T-helper 2 cell treated with Interferon-gamma antibody and Interleukin-4, amounts not matched to agents 100 ng/mL and 5 ng/mL, for 36 hours (primary cell): ENCODE measurements at places on chromosomes 5 and 9. TPM values are rescaled to one million over a fixed set of nuclear protein-coding genes. Genes with fewer than 3 reads are reported as not detected.

RGMB gene
- total RNA-seq: 0.14 and 0.48 TPM in 2 replicates

IFNA1 gene
- not detected in 2 replicates for total RNA-seq

SLC46A2 gene
- total RNA-seq: not detected in 2 replicates

FOXE1 gene
- total RNA-seq: 0.05 and 0.07 TPM in 2 replicates

CBY3 gene
- 0.32 and 0.57 TPM in 2 replicates for total RNA-seq

PPP1R26 gene
- 1.0 and 1.1 TPM in 2 replicates for total RNA-seq

KIF24 gene
- 7.8 TPM in 2 replicates for total RNA-seq

ZCCHC9 gene
- total RNA-seq: 33.9 and 34.1 TPM in 2 replicates

ANKRD55 gene
- total RNA-seq: 7.0 and 8.5 TPM in 2 replicates

TXNDC8 gene
- not detected in 2 replicates for total RNA-seq

TAF11L10 gene
- not detected in 2 replicates for total RNA-seq

MOB3B gene
- total RNA-seq: 0.34 and 0.39 TPM in 2 replicates

CRB2 gene
- total RNA-seq: not detected in 2 replicates

ALAD gene
- 36.6 and 36.8 TPM in 2 replicates for total RNA-seq

TESK1 gene
- total RNA-seq: 30.0 and 33.1 TPM in 2 replicates

WWC1 gene
- not detected in 2 replicates for total RNA-seq

ABO gene
- total RNA-seq: 2.0 and 3.2 TPM in 2 replicates
